ENCODE measurements at places on chromosomes 12 and 14.

DNA sequence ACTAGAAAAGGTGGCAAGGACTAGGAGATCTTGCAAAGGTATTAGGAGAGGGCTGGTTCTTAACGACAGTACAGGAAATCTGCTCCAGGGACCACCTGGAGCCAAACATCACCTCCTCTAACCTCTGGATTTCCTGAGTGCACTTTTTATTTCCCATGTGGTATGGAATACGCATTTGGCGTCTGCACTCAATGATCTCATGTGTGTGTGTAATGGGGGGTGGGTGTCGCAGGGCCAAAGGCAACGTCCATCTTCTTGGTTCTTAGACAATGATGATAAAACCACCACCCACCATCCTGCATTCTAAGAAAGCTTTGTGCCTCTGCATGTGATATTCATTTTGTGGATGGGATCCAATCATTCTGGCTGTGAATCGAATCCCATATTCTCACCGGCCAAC is 68.8 kb downstream of the CLMN start:
- DNase-seq, result no peak

DNA sequence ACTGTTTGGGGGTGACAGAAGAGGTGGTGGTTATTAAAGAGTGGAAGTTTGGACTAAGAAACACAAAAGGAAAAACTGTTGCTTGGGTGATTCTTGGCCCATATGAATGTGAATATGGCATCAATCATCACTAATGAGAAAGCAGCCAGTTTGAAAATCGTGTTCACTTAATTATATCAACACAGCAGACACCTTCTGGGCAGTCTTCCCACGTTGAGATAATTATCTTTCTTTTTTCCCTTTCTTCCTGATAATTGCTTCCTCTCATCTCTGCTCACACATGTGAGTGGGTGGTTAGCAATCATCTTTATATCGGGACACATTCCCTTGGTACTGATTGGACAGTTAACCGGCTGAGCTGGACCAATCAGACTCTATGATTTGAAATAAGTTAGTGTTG is 539.7 kb downstream of the AACS start:
- no peak for DNase-seq

- DNase-seq, result no peak
Measured at GRCh38 chr12:20486233-20486632, 117.9 kb downstream of the PDE3A start.

DNA sequence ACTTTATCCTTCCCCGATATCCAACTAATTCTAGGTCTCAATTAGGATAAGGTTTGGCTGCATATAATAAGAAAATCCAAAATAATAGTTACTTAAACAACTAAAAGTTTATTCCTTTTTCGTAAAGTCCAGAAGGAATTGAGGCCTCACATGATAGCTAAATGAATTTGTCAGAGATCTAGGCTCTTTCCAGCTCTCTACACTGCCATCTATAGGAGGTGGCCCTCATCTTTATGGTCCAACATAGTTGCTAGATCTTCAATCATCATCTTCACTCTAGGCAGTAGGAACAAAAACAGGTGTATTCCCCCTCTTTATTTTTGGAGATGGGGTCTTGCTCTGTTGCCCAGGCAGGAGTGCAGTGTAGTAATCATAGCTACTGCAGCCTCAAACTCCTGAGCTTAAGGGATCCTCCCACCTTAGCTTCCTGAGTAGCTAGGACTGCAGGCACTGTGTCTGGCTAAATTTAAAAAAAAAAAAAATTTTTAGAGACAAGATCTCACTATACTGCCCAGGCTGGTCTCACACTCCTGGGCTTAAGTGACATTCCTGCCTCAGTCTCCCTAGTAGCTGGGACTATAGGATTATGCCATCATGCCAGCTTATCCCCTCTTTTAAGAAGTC is 46.5 kb upstream of the SAV1 start:
- no peak for DNase-seq

DNA sequence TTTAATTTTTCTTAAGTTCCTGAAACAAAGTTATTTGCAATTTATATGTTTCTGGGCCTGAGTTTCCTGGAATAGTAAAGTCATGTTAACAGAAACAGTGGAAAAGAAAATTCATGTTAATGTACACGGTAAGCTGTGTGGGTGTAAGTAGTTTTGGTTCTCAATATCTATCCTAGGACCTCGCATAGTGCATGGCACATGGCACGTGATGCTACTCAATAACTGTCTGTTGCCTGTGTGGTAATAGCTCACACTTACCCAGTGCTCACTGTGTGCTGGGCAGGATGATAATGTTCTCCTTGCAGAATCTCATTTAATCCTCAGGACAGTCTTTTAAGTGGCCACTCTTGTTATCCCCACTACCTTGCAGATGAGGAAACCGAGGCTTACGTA is 100.7 kb downstream of the DUSP16 start:
- no peak for DNase-seq

GRCh38 chr12:48216785-48217184 is 13.7 kb upstream of the OR10AD1 start:
- DNase-seq, result no peak

GRCh38 chr12:92860521-92860920 is 68.6 kb downstream of the EEA1 start:
- no peak for DNase-seq

- no peak for DNase-seq
Measured at GRCh38 chr12:88519802-88520435, 60.4 kb downstream of the KITLG start.

GRCh38 chr12:124742111-124742510 is 121.6 kb downstream of the SCARB1 start:
- DNase-seq, result no peak

- no peak for DNase-seq
Measured at GRCh38 chr12:104490850-104491249, 34.1 kb downstream of the CHST11 start.

GRCh38 chr12:87266305-87266704 is 762.9 kb downstream of the C12orf50 start:
- no peak for DNase-seq

DNA sequence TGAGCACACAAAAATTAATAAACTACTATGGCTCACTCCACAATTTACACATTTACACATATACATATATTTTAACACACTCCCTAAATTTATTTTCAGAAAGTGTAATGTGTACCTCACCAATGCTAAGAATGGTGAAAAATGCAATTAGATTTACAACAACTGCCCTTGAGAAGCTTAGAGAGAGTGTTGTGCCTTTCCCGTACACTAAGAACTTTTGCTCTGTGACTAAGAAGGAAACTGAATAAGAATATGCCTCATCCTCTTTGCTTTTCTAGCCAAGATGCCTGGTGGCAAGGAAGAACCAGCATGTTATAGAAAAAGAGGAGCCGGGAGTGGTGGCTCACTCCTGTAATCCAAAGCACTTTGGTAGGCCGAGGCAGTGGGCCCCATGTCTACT is 62.3 kb downstream of the SINHCAF start:
- no peak for DNase-seq

- no peak for DNase-seq
Measured at GRCh38 chr14:74543771-74544438, 50.3 kb downstream of the ISCA2 start.

DNA sequence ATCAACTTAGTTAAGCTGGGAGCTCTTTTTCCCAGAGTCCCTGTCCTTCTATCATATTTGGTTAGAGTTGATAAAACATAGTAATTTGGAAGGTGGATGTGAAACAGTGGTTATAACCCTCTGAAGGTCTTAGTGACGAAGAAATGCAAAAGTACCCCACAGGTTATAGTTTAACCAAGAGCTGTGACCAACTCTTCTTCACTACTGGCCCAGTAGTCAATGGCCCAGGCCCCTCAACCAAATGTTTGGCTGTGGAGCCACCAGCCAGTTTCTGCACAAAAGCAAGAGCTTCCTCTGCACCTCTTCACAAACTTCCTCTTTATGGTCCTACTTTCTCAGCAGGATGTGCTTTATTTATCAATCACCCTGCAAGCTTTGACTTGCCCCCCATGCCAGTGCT is 132.6 kb downstream of the BMP4 start:
- DNase-seq, result no peak

DNA sequence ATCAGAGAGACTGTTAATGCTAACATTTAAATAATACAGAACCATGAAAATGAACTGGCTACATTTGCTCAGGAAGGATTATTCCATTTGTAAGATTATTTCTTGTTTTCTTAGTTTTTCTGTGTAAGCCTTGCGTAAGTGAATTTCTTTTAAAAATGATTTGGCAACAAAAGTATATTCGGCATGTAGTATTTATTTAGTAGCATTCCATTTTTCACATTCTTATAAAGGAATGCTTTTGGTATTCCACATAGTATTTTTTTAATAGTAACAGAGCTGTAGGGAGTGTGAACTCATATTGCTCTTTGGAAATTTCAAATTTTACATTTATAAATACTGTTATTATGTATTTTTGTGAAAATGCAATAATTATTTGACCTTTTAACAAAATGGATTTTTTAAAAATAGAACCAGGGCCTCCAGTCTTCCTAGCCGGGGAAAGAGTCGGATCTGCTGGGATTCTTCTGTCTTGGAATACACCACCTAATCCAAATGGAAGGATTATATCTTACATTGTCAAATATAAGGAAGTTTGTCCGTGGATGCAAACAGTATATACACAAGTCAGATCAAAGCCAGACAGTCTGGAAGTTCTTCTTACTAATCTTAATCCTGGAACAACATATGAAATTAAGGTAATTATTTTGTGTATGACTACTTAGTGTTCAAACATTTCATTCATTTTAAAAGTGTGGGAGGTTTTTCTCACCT is 1.2 kb downstream of the PTPRQ start:
- DNase-seq, result no peak

- DNase-seq, result no peak
Measured at GRCh38 chr14:29734732-29735131, 192.9 kb downstream of the PRKD1 start.

GRCh38 chr14:85060121-85060520 is 469.8 kb upstream of the FLRT2 start:
- no peak for DNase-seq

DNA sequence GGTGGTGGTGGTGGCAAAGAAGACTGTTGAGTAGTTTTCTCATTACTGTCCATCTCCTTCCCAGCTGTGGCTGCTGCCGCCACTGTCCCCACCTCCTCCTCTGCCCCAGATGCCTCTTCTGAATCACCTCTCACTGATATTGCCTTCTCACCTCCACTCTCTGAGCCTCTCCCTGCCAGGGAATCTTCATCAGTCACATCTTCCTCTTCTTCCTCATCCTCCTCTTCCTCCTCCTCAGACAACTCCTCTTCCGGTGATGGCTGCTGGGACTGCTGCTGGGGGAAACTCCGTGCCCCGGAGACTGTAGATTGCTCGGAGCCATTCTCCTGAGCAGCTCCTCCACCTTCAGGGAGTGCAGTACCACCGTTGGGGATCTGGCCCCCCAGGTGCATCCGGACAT is 2.9 kb downstream of the SALL2 start:
- DNase-seq, result no peak

DNA sequence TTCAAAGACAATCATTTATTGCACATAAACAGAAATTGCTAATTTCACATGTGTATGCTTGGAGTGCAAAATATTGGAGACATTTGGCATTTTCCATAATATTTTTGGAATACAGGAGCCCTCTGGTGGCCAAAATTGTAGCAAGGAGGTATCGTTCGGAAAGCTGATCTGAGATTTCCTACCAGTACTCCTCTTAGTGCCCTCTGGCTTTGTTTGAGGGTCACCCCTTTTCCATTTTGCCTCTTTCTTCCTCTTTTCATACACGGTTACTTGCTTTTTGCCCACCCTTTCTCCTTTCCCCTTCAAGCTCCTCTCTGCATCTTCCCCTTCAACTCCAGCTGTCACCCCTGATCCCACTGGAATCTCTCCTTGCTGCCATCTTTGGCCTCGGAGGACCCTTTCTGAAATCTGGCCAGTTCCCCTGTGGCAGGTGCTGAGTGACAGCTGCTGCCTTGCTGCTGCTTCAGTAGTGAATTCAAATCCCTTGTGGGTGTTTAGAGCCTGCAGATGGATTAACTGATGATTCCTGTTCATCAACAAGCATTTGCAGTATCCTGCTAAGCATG is 164.6 kb upstream of the PARP11 start:
- no peak for DNase-seq

DNA sequence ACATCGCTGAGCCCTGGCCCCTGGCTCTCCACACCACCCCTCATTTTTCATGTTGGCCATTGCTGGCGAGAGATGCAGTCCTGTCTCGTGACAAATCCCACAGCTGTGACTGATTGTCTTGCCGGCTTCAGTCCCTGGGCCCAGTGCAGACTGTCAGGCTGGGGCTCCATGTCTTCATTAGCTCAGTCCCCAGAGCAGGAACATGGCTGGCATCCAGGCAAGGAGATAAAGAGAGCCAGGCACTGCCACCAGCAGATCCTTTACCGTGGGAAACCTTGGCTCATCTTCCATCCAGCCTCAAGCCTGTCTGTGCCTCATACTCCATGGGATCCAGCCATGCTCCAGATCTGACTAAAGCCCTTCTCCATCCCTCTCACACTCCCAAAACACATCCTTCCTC is 284.7 kb upstream of the FKBP4 start:
- DNase-seq, result no peak

- DNase-seq, result no peak
Measured at GRCh38 chr12:124190312-124191023, 104.4 kb upstream of the RFLNA start.

- DNase-seq, result no peak
Measured at GRCh38 chr14:76708771-76709170, 52.5 kb upstream of the VASH1 start.

GRCh38 chr12:88267630-88268029 is 125.5 kb downstream of the TMTC3 start:
- no peak for DNase-seq

DNA sequence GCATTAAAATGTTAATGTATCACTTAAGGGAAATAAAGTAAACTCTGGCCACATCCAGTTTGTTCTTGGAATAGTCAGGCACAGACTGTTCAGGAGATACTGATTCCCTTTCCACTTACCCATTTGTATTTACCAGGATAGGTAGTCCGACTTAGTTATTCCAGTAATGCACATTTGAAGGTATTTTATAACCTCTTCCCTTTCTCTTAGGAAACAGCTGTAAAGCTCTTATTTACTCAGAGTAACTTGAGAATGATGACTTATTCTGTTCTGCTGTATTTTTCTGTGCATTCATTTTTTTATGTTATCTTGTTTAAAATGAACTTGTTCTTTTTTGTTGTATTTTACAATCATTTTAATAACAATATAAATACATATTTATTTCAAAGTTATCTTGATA is 78.0 kb downstream of the METTL25 start:
- DNase-seq, result no peak

DNA sequence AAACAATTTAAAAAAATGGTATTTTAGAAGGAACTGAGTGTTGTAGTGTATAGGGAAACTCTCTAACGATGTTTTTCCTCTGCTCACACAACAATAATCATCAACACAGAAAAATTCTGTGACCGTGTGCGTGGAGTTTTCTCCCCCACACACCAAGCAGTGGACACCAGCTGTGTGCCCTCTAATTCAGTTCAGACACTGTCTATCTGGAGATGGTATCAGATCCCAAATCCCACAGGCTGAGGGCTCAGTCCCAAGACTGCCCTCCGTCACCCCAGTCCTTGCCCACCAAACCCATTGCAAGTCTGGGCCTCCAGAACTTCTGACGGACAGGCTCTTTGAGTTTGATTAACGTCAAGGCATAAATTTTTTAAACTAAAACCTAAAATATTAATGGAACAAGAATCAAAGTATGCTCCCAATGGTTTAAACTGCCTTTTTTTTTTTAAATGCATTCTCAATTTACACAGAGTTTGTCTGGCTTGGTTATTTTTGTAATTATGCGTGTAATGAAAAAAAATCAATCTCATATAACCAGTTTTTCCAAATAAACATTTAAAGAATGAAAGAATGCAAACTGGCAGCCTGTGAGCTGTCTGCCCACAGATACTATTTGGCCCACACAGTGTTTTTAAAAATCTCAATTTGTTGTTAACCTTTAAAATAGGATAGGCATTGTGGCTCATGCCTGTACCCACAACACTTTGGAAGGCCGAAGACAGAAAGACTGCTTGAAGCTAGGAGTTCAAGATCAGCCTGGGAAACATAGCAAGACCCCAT is 19.2 kb downstream of the BLTP3B start:
- no peak for DNase-seq
